ENCODE measurements at places on chromosomes 13 and 19.

GRCh38 chr13:67408798-67409197 is 178.7 kb upstream of the PCDH9 start:
- no peak for DNase-seq

- DNase-seq, result no peak
Observed at GRCh38 chr19:30420316-30420715, 48.1 kb downstream of the ZNF536 start.

- no peak for DNase-seq
Observed at GRCh38 chr13:27510082-27510481, 59.7 kb upstream of the MTIF3 start.

GRCh38 chr19:10430505-10431253 is 10.3 kb downstream of the PDE4A start:
- DNase-seq, result peak; percentile 45

GRCh38 chr13:73989244-73989843 is 144.9 kb downstream of the KLF12 start:
- DNase-seq, result no peak

- DNase-seq, result peak; percentile 92
Observed at GRCh38 chr13:74825152-74825937, 656.6 kb downstream of the TBC1D4 start.

- peak; percentile 21 for DNase-seq
Observed at GRCh38 chr13:82800391-82800790, 1081.9 kb downstream of the SLITRK1 start.

DNA sequence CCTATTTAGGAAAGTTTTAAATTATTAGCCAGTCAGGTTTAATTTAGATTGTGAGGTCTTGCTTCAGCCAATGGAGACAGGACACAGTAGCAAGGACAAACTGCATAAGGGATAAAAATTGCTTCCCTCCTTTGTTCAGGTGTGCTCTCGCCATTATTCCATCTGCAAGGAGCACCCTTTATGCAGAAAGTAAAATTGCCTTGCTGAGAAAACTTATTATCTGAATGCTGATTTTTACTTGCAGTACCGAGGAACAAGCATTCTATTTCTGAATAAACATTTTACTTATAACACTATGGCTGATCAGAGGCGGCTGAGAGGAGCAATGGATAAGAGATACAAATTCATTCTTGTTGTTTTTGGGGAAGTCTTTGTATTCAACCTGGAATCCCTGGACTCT is 8.0 kb downstream of the CYP4F22 start:
- no peak for DNase-seq

- no peak for DNase-seq
Observed at GRCh38 chr19:5307655-5308054, 33.0 kb downstream of the PTPRS start.

- no peak for DNase-seq
Observed at GRCh38 chr13:30832377-30832776, 73.7 kb upstream of the MEDAG start.

GRCh38 chr13:89755729-89756492 is 1591.6 kb upstream of the MIR17HG start:
- no peak for DNase-seq

- no peak for DNase-seq
Observed at GRCh38 chr19:45574526-45574925, 10.1 kb downstream of the OPA3 start.

DNA sequence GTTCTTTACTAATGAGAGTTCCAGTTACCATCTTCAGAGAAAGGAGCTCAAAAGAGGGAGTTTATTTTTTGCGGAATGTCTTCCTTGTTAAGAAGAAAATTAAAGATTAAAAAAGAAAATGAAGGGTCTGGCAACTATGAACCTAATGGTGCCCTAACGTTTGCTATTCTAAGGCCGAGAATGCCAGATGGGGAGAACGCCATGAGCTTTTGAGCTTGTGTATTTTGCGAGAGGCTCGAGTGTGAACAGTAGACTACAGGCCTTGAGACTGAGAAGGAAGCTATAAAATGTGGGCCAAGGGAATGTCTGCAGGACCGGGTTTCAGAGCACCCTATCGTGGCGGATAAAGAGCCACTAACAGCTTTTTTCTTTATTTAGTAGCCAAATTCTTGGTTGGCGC is 6.7 kb downstream of the FGF14 start:
- no peak for DNase-seq

- DNase-seq, result peak; percentile 89
Observed at GRCh38 chr19:34171539-34171876, 796 bp upstream of the LSM14A start.

- no peak for DNase-seq
Observed at GRCh38 chr19:15235781-15236180, 3.5 kb upstream of the EPHX3 start.

GRCh38 chr19:45772912-45773311 is 3.9 kb upstream of the SIX5 start:
- DNase-seq, result no peak

DNA sequence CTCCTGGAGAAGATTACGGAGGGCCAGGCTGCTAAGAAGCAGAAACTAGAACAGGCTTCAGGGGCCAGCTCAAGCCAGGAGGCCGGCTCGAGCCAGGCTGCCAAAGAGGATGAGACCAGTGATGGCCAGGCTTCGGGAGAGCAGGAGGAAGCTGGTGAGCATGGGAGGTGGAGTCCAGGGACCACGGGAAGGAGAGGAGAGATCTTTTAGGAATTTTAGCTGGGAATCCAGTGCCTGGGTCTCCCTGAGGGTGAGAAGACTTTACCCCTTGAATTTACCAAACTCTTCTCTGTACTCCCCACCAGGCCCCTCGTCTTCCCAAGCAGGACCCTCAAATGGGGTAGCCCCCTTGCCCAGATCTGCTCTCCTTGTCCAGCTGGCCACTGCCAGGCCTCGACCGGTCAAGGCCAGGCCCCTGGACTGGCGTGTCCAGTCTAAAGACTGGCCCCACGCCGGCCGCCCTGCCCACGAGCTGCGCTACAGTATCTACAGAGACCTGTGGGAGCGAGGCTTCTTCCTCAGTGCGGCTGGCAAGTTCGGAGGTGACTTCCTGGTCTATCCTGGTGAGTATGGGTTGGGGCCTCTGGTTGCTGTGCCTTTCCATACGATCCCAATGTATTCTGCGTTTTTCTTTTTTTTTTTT is 824 bp downstream of the TSEN34 start:
- DNase-seq, result no peak

- no peak for DNase-seq
Observed at GRCh38 chr19:35337097-35337983, 8.4 kb downstream of the CD22 start.

DNA sequence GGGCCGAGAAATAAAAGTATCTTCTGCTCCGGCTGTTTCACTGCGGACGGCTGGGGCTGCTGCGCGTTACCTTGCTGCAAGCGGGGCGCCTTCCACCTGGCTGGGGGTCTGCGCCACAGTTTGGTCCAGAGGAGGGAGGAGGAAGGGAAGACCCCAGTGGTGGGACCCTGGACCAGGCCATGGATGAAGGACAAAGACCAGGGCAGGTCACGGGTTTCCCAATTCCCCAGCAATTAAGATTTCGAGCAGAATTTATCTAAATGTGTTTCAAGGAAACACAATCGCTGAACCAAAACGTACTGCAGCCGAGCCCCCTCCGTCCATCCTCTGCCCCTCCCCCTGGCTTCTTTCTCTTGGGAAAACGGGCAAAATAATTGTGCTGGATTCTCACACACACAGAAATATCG is 2.9 kb downstream of the SOX1 start:
- DNase-seq, result no peak

GRCh38 chr13:111908361-111908760 is 158.6 kb upstream of the SOX1 start:
- DNase-seq, result no peak

- DNase-seq, result peak; percentile 56
Observed at GRCh38 chr13:26600343-26600742, 42.9 kb downstream of the WASF3 start.

DNA sequence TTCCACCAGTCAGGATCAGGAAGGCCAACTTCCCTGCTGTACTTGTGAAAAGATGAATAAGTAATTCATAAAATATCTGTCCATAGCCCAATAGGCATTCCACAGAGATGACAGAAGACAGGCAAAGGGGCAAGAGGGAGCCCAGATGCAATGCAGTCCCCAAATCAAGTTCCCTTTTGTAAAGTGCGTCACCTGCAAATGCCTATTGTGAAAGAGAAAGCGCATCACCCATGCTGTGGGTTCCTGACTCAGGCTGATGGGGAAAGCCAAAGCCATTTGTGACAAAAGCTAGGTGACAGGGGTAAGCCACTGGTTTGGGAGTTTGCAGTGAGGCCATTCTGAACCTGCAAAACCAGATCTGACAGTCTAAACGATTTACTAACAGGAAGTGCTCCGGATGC is 157.5 kb upstream of the ZNF536 start:
- no peak for DNase-seq

GRCh38 chr19:39839678-39840327 is 5.8 kb upstream of the DYRK1B start:
- peak; percentile 22 for DNase-seq

- DNase-seq, result no peak
Observed at GRCh38 chr13:109778102-109778542, 8.3 kb downstream of the IRS2 start.

- DNase-seq, result no peak
Observed at GRCh38 chr13:61415058-61415721, 459 bp downstream of the PCDH20 start.

- no peak for DNase-seq
Observed at GRCh38 chr13:59982631-59983382, 180.9 kb downstream of the DIAPH3 start.

GRCh38 chr19:56079609-56080008 is 41.5 kb downstream of the ZNF787 start:
- DNase-seq, result no peak

- no peak for DNase-seq
Observed at GRCh38 chr13:29526741-29527140, 68.7 kb downstream of the SLC7A1 start.

DNA sequence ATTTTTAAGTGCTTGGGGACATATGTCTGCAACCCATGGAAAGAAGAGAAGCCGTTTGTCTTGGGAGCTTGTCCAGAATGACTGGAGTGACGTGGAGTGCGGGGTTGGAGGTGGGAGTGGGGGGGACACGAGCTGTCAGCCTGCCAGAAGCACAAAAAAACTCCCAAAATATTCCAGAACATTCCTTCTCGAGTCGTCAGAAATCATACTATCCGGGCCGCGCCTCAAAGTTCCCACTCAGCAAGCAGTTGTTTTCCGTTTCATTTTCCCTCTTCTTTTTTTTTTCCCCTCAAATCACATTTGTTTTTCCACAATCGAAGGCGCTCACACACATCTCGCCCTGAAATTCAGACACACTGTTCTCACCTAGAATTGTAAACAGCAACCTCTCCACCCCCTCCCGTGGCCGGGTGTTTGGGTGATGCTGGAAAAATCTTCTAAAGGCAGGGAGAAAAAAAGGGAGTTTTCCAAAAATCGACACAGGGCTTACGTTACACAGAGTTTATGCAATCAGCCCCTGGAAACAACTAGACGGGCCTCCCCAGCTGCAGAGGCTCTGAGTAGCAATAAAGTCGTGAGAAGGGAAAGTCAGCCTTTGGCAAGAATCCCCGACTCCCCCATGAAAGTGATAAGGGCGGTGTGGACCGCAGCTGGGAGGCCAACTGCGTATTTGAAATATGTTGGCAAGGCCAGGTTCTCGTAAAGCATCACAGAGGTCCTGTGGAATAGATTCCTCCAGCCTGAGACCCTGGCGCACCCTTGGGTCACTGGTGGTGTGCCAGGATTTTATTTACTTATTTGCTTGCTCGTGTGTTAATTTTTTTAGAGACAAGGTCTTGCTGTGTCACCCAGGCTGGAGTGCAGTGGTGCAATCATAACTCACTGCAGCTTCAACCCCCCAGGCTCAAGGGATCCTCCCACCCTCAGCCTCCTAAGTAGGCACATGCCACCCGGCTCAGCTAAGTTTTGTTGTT is 31.2 kb upstream of the KLF2 start:
- peak; percentile 88 for DNase-seq

- DNase-seq, result no peak
Observed at GRCh38 chr13:103539721-103540381, 473.6 kb upstream of the SLC10A2 start.

DNA sequence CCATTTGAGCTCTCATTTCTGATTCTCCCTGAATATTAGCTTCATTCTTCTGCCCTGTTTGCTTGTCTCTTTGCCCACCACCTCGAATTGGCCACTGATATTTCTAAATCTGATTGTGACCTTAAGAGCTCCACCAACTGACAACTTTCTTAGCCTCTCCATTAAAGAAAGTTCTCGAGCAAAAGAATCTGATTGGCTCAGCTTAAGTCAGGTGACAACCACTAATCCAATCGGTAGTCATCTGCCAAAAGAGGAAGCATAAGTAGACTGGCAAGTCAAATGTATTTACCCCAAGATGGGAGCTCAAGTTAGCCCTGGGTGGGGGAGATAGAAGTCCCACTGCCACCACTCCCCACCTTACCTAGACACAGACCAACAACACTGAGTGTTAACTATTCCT is 41.5 kb downstream of the NOTCH3 start:
- DNase-seq, result no peak

- no peak for DNase-seq
Observed at GRCh38 chr13:95222733-95223018, 78.6 kb downstream of the ABCC4 start.

- no peak for DNase-seq
Observed at GRCh38 chr13:53368948-53369347, 340.3 kb downstream of the OLFM4 start.

GRCh38 chr13:94709001-94709834 is 3.1 kb downstream of the SOX21 start:
- no peak for DNase-seq

GRCh38 chr13:100128373-100128772 is 39.5 kb downstream of the PCCA start:
- DNase-seq, result peak; percentile 13

DNA sequence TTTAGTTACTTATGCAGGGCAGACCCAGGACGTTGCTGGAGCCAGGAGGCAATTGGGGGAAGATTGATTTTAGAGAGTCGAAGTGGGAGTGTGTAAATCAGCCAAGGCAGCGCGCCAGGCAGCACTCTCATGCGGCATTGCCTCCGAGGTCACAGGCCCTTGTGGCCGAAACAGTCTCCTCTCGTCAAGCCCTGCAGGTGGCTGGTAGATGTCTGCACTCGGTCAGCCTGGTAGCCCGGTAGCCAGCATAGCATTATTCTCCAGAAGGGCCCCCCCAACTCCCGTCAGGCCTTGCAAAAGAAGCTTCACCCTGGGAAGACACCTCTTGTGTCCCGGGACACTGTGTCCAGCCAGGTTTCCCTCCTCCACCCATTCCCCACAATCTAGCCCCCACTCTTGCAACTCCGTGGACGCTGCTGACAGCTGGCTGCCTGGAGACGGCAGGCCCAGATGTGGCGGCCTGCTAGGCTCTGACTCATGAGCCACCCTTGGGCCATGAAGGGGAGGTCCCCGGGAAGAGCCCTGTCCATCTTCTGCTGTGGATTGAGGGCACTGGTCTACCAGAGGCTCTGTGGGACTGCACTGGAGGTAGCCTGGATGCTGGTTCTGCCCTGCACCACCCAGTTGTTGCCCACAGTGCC is 2.6 kb upstream of the PEPD start:
- peak; percentile 6 for DNase-seq

DNA sequence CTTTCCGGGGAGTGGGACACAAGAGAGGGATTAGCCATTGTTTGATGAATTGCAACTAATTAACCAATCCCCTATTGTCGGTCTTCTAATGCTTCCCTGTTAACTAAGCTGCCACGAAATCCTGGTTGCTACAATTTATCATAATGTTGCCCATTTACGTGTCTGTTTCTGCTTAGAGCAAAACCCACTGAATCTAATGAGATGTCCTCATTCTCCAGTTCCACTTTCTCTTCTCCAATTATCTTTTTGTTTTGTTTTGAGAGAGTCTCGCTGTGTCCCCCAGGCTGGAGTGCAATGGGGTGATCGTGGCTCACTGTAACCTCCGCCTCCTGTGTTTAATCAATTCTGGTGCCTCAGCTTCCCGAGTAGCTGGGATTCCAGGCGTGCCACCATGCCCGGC is 5.2 kb upstream of the DPP9 start:
- DNase-seq, result no peak

GRCh38 chr19:28284389-28284788 is 928.6 kb downstream of the UQCRFS1 start:
- no peak for DNase-seq

Data from foreskin fibroblast (primary cell).